ENCODE measurements at places on chromosomes 6 and 20.

GRCh38 chr20:32626859-32627636 lies 41.9 kb upstream of the NOL4L start:
- no peak for DNase-seq

DNA sequence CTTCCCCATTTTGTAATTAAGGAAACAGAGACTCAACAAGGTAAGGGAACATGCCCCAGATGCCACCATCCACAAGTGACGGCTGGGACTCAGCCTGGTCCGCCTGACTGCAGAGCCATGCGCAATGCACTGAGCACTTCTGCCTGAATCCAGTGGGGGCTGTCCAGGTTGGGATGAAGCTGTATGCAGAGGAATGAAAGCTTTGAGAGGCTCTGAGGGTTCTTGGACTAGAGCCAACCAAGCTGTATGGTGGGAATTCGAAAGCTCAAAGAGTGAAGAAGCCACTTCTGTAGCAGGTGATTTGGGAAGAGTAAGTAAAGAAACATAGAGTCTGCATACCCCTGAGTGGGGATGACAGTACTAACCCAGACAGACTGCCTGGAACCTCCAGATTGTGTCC lies 127.6 kb upstream of the AKAP12 start:
- DNase-seq: no peak

- DNase-seq: no peak
Observed at GRCh38 chr6:131910219-131910589, 41.0 kb downstream of the CCN2 start.

GRCh38 chr20:3037654-3038053 lies 5.8 kb upstream of the GNRH2 start:
- DNase-seq: no peak

- DNase-seq: no peak
Observed at GRCh38 chr6:30570740-30571074, 535 bp upstream of the ABCF1 start.

DNA sequence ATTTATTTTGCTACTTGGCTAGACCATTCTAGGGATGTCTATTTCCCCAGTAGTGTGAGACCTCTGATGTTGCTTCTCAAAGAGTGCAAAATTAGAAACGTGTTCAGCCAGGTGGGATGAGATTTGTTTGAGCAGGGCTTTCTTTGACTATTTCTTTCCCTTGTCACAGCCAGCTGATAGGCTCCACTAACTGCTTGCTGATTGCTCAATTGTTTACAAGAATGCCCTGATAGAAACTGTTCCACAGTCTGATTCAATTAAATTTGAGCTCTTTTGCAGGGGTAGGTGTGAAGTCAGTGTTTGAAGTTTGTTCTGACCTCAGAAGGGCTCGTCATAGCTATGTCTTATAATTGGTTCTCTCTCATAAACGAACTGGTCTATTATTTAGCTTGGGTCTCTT lies 220.5 kb downstream of the FNDC1 start:
- DNase-seq: no peak

DNA sequence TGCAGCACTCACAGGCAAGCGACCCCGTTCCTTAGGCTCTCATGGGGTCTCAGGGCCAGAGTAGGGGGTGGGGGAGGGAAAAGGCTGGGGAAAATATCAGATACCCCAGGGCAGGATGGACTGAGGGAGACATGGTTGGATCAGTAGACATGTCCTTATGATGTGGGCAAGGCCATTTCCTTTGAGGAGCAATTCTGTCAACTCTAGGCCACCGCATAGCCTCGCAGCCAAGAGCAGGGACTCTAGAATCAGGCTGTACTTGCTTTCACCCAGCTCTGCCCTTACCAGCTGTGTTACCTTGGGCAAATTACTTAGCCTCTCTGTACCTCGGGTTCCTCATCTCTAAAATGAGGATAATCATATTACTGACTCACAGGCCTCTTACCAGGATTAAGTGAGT lies 2.2 kb upstream of the MAPK13 start:
- DNase-seq: no peak

GRCh38 chr20:61205769-61206168 lies 46.3 kb upstream of the CDH4 start:
- no peak for DNase-seq

Measured in activated CD4-positive, alpha-beta T cell treated with anti-CD3 and anti-CD28 coated beads, Interleukin-2, amount 10 ng/mL, durations not matched to agents 7 days and 5 days (primary cell).